ENCODE measurements at places on chromosomes 3 and 15.

DNA sequence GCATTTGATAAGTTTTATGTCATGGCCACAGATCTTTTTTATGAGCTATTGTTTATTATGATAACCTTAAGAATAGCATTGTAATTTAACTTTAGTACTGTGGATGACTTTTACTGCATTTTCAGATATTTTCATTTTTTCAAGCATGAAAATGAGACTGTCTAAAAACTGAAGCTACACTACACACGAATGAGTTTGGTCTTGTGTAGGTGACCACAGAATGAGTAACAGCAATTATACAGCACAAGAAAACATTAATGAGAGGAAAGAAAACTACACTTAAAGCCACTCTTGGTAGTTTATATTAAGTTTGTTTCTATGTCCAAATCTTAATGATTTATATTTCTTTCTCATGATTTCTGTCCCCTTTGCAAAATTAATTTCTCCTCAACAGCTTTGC is 809.2 kb downstream of the NAALADL2 start:
- no peak for DNase-seq

DNA sequence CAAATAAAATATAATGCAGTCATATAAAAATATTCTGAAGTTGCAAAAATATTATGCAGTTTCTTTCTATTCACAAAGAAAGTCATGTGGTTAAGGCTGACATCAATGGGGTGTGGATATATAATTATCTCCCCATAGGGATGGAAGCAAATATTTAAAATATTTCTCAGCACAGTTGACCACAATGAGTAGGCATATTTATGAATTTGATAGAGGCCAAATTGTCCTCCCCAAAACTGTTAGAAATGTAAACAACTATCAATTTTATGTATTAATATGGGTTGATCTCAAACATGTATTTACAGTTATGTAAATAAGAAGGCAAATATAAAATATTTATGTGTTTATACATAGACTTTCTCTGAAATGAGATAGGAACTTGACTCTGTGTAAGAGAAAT is 246.0 kb upstream of the CBLB start:
- no peak for DNase-seq

DNA sequence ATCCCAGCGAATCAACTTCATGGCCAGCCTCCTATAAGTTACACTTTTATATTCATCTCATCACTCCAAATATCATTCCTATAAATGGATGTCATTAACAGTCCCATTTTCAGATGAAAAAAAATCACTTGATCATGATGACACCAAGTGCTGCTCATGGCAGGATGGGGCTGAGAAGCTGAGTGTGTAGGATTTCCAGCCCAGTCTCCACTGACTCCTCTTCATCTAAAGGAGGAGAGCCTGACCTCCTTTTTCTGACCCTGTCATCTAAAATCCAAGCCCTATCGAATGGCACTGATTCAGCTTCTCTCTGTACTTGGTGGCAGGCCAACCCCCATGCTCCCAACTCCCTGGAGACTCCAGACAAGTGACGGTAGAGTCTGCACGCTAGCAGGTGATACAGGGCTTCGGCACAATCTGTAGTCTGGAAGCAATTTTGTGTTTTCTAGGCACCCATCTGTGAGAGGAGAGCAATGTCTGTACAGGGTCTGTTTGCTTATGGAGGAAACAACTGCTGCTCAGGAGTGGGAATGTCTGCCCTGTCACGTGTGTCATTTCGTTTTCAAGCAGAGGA is 103.2 kb downstream of the EPHB1 start:
- DNase-seq: no peak

DNA sequence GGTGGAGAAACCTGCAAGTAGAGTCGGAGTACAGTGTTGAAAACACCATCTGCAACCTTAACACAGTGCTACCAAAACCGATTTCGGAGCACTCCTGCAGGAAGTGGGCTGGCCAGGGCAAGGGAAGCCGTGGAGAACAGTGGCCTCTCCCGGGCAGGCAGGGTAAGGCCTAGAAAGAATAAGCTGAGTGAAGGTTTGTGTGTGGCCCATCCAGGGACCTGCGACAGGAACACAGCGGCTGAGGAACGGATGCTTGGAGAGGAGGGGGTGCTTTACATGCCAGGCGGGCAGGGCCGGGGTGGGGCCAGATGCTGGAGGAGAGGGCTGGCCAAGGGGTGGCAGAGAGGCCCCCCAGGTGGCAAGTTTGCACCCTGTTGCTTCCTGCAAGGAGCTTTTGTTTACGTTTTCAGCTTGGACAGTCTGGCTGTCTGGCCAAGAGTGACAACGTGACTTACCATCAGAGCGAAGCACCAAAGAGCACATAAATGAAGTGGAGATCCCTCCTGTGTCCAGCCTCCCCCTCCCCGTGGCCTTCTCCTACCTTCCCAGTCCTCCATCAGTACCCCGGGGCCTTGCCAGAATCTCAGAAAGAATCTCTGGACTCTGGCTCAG is 156.5 kb downstream of the PGPEP1L start:
- peak; percentile 71 for DNase-seq

GRCh38 chr3:112769286-112769978 is 77.2 kb downstream of the CD200R1L start:
- DNase-seq: no peak

DNA sequence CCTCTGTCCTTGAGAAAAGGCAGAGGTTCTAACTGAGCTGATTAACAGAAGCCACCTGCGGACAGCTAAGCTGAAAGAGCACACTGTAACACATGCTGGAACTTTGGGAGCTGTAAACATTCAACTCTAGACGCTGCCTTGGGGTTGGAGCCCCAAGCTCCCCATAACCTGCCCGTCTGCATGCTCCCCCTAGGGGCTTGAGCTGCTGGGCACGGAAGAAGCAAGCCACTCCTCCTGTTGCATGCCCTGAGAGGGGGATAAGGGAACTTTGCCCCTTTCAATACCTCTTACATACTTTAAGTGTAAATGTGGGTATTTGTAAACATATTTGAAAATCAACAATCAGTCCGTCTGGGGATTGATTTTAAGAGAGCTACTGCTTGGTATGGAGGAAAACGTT is 188.4 kb downstream of the ADAMTSL3 start:
- DNase-seq: no peak

GRCh38 chr3:100401674-100402041 is 319 bp downstream of the LNP1 start:
- no peak for DNase-seq

GRCh38 chr3:158788446-158788845 is 13.4 kb upstream of the MFSD1 start:
- DNase-seq: no peak

- DNase-seq: no peak
Measured at GRCh38 chr3:39189150-39189958, 3.0 kb downstream of the XIRP1 start.

DNA sequence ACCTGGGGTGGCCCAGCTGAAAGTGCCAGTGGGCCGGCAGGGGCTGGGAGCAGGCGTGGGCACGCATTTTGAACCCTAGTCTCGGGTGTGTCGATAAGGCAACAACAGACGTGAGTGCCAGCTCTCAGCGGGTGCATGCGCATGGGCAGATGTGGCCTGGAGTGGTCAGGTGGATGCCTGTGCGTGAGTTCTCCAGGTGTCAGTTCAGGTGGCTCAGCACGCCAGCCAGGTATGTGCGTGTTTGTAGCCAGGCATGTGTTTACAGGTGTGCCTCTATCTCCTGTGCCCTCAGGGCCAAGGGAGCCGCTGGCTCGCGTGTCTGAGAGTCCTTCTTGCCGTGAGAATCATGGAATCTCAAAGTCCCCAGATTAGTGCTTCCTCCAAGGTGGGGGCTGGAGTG is 14.8 kb downstream of the CYP1A2 start:
- DNase-seq: no peak

DNA sequence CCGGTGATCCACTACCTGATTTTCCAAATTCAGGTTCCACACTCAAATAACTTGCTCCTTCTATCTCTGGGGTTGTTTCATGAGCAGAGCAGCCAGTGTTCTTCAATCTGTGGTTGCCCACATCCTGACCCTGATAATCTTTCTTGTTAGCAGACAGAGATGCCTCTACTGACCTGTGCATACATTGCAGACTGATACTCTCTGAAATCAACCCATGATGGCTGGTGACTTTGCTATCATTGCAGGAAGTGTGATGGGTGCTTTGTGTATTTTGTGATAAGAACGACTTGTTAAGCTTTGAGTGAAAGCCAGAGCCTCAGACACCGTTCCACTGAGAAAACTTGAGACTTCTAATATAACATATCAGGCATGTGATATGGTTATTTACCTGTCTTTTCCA is 39.9 kb downstream of the GATM start:
- no peak for DNase-seq

GRCh38 chr3:49553324-49553691 is 969 bp upstream of the BSN start:
- no peak for DNase-seq

DNA sequence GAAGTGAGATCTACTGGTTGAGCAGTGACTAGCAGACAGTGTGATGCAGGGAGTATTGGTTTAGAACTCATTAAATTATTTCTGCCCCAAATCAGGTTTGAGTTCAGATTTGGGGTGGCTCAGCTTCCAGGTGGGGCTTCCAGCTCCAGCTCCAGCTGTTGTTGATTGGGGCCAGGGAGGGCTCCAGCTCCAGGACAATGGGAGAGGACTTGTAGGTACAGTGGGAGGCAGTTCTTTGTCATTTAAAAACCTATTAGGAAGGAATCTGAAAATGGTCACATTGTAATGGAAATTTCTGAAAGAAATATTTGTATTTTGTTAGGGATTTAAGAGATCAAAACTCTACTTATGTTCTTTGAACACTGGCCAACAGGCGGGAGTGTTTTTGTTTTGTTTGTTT is 97.0 kb downstream of the FNDC3B start:
- no peak for DNase-seq

- no peak for DNase-seq
Measured at GRCh38 chr15:66483131-66483566, 14.4 kb downstream of the SNAPC5 start.

GRCh38 chr3:182000447-182000846 is 288.7 kb downstream of the SOX2 start:
- DNase-seq: no peak

DNA sequence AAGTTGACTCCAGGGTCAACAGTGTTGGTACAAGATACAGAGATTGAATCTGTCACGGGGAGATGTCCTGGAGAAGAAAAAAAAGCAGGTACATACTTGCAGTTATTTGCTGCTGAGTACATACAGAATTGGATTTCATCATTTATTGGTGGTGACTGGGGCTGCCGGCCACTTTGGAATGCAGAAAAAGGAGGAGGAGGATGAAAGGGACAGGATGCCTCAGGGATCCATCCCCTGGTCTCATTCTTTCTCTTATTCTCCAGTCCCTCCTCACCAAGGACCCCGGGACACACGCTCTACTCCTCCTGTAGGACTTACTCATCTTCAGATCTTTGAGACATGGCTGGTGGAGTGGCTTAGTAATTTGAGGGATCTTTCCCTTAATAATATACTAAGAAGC is 30.0 kb upstream of the MEIS2 start:
- DNase-seq: no peak

GRCh38 chr15:88201207-88201606 is 55.3 kb downstream of the NTRK3 start:
- no peak for DNase-seq

DNA sequence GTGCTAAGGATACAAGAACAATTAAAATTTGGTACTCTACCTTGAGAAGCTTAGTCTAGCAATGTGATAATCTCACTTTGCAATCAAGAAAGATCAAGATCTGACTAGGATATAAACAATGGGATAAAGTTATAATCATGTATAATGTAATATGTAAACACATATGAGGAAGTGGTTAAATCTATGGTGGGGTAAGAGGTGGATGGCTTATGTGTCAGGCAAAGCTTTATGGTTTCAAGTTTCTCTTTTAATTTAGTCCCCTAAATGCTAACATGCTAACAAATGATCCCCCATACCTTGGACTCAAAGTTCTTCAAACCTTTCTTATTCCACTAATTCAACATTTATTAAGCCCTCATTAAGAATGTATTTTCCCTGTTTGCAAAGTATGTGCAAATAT is 2.5 kb downstream of the RSL24D1 start:
- DNase-seq: no peak

- DNase-seq: no peak
Measured at GRCh38 chr3:144429719-144430121, 458.1 kb downstream of the DIPK2A start.

DNA sequence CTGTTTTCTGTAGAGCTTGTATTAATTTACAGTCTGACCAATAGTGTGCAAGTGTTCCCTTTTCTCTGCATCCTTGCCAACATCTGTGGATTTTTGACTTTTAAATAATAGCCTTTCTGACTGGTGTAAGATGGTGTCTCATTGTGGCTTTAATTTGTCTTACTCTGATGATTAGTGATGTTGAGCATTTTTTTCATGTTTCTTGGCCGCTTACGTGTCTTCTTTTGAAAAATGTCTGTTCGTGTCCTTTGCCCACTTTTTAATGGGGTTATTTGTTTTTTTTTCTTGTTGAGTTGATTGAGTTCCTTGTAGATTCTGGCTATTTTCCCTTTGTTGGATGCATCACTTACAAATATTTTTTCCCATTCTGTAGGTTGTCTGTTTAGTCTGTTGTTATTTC is 7.6 kb upstream of the ACOX2 start:
- DNase-seq: no peak

- peak; percentile 16 for DNase-seq
Measured at GRCh38 chr3:185188816-185189215, 36.0 kb upstream of the C3orf70 start.

- no peak for DNase-seq
Measured at GRCh38 chr15:48929661-48930060, 34.1 kb downstream of the SHC4 start.

DNA sequence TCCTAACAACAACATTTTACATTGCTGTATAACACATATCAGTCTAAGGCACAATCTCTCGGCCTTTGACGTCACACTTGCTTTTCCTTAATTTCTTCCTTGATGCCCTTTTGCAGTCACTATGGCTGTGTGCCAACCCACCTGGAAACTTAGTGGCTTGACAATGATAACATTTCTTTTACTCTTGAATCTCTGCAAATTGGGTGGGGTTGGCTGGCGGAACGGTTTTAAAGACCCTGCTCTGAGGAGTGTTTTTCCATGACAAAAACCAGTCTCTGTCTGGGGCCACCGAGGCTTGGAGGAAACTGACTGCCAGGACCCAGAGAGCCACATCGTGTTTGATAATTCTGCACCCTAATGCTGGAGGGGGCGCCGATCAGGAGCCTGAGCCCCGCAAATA is 115.6 kb downstream of the KLF13 start:
- DNase-seq: no peak

GRCh38 chr3:118799303-118799702 is 235.3 kb downstream of the IGSF11 start:
- DNase-seq: no peak

- DNase-seq: no peak
Measured at GRCh38 chr15:70329179-70329578, 231.5 kb upstream of the TLE3 start.

DNA sequence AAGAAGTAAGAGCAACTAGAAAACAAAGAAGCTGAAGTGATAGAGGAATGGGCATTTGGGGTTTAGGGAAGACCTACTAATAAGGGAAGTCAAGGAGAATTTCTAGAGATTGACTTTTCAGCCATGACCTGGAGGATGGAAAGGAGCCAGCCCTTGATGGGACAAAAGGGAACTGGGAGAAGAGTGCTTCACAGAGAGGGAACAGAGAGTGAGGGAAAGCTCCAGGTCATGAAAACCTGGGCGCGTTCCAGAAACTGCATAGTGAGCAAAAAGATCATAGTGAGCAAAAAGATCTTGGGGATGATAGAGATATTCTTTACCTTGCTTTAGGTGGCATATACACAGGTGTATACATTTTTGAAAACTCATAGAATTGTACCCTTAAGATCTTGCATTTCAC is 143.1 kb upstream of the NUDT16 start:
- no peak for DNase-seq

GRCh38 chr15:77860071-77860691 is 217.3 kb downstream of the TBC1D2B start:
- DNase-seq: no peak

- no peak for DNase-seq
Measured at GRCh38 chr3:36403661-36404060, 23.4 kb downstream of the STAC start.

All from NCI-H1417 treated with DMSO at 0.1 percent for 48 hours (cell line).